Motor neuron (in vitro differentiated cells): ENCODE measurements at places on chromosomes 3 and 15.

DNA sequence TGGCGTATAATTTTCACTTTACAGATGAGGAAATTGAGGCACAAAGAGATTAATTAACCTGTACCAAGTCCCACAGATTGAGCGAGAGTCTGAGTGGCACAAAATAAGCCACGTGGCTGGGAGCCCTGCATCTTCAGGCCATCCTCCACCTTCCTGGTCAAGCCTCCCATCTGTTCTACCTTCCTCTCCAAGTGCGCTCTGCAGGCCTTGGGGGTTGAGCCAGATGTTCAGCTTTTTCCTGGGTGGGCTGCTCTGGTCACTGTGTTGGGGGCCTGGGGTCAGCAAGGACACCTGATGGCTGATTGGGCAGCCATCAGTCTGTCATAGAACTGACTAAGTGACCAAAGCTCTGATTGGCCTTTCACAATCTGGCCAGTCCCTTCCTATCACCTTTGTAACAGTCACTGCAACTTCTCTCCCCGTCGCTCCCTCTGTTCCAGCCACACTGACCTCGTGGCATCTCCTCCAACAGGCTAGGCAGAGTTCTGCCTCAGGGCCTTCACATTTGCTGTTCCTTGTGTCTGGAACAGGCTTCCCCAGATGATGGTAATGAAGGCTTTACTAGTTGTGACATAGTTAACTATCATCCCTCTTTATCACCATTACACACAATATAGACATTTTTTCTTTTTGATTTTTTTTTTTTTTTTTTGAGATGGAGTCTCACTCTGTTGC, 46.8 kb downstream of the SCN5A start:
- no peak for ATAC-seq

DNA sequence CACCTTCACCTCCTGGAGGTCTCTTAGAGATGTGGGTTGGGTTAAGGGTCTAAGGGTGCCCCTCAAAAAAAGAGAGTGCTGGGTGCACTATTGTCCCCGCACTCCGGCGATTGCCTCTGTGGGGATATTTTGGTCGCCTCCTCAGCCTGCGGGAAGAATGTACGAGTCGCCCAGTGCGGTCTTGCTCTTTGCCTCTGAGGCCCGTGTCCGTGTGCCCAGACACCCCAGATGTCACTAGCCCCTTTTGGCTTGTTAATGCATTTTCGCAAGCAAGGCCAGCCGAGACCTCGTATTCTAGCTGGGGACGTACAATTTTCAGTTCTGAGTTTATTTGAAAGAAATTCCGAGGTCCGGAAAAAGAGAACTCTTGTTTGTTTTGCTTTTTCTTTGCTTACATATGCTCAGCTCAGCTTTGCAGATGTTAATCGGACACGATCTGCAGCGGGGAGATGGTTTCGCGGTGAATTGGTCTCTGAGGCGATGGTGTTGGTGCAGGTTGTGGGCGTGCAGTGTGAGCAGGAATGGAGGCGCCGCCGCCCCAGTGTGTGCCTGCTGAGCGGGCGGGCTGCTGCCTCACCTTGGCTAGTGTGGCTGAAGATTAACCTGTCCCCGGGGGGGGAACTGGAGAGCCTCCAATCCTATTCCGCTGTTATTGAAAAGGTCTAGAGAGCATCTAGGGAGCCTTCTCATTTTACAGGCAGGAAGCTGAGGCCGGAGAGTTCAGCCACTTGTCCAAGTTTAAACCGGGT, 1.4 kb downstream of the ST6GAL1 start:
- peak; percentile 34 for ATAC-seq

DNA sequence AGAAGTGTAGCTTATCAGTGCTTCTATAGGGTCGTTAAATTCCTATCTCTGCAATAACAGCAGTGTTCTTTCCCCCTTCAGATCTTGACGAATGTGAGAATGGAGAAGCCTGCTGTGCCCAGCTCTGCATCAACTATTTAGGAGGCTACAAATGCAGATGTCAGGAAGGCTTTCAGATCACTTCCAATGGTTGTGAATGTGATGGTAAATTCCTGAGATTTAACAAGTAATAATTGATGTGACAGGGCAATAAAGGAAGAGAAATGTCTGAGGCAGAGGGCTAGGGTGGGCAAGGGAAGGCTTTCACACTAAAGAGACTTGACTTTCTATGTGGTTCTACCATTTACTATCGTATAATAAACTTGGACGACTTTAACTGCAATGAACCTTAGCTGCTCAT, 711.7 kb upstream of the GOLIM4 start:
- peak; percentile 66 for ATAC-seq

- ATAC-seq = no peak
Observed at GRCh38 chr3:31534065-31534425, 1.3 kb downstream of the STT3B start.

GRCh38 chr15:42286445-42287029, 13.3 kb upstream of the TMEM87A start:
- ATAC-seq = no peak

DNA sequence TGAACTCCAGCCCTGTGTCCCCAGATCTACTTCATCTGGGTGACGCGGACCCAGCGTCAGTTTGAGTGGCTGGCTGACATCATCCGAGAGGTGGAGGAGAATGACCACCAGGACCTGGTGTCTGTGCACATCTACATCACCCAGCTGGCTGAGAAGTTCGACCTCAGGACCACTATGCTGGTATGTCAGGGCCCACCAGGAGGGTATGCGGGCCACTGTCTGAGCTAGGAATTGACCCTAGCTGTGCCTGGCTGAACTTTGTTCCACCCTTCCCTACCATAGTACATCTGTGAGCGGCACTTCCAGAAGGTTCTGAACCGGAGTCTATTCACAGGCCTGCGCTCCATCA, 24.3 kb downstream of the SHF start:
- ATAC-seq = no peak

- ATAC-seq = no peak
Observed at GRCh38 chr3:194135516-194135805, 487 bp upstream of the HES1 start.

DNA sequence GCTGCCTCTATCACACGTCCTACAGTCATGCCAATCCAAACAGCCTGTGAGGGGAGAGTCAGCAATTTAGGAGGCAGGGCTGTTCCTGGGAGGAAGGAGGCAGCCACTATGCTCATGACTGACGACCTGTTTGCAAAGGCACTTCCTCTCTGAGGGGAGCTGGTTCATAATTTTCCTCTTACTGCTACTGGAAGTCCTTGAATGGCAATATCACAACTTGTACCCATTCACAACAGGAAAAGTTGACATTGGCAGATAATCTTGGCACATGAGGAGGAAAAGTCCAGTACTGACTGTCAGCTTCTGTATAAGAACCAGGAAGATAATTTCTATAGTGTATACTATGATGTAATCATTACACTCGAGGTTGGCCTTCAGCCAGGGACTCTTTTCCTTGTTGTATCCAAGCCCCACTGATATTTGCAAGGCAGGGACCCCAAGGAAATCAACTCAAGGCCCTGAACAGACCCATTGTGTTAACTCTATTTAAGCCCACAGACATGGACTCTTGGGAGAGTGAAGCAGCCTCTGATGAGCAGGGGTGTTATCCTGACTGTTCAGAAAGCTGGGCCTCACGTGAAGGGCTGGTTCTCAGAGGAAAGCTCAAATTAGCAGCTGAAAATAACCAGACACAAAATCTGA, 267.3 kb upstream of the ADAMTS9 start:
- peak; percentile 66 for ATAC-seq

- peak; percentile 53 for ATAC-seq
Observed at GRCh38 chr15:89112341-89112971, 24.2 kb downstream of the ABHD2 start.

GRCh38 chr3:111605018-111605417, 9.9 kb upstream of the ZBED2 start:
- no peak for ATAC-seq

- ATAC-seq = no peak
Observed at GRCh38 chr3:128145279-128145678, 8.0 kb upstream of the EEFSEC start.

DNA sequence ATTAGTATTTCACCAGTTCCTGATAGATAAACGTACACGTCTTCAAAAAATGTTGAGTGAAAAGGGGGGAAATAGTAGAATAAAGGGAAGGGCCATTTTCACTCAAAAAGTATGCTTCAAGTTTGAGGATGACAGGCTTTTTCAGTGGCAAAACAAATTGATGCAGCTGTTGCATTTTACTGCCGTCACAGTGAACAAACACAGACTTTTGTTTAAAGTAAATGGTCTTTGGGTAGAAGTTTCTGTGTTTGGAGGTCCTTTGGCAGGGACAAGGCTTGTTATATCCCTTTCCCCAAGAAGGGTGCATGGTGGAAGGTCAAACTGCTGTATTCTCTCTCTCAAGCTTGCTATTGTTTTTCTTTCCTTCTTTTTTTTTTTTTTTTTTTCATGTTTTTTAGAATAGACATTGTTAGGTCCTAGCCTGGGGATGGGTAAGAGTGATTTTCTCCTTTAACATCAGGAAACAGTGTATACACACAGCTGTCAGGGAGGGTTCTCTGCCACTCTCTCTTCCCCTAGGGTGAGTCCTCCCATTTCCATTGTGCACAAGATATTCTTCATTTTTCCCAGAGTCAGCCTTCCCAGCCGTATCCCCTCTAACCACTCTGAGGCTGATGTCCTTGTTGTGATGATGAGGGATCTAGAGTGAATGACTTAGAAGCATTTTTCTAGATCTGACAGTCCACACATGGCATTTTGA, 6.6 kb upstream of the SUCNR1 start:
- peak; percentile 42 for ATAC-seq

- no peak for ATAC-seq
Observed at GRCh38 chr15:77643764-77644163, 11.1 kb upstream of the LINGO1 start.

DNA sequence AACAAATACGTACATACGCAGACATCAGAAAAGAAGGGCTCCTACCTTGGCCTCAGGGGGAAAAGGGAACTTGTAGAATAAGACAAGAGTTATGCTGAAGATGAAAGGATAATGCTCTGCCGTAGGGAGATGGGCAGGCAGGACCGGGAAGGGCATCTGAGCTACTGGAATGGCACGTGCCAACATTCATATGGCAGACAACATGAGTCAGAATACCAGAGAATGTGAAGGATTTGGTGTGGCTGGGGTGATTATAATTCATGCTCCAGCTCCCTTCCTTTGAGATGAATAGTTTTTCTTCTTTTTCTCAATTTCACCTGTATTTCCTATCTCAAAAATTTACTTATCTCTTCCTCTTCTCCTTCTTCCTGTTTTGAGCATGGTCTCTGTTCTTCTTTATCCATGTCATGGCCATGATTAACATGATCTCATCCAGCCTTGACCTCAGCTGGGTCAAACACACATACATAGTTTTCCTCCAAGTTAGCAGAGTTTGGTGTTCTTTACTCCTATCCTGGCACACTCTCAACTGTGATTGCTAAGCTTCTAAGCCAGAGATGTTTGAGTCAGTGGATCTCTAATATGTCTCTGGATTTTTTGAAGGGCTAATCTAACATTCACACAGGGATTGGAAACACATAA, 507.0 kb downstream of the FOXP1 start:
- ATAC-seq = no peak

DNA sequence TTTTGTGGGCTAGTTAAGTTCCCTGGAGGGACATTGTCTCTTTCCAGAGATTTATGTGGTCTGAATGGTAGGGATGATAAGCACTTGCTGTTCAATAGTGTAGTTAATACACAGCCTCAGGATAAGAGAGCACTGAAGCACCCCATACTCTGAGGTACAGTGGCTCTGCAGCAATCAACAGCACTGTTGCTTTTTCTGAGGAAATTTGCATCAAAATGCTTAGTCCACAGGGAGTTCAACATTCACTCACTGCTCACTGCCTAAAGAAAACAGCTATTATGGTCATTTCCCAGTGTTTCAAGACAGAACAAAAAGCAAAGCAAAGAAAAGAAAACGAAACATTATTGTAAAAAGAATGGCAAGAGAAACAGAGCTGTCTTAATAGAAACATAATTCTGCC, 441.9 kb downstream of the PLOD2 start:
- ATAC-seq = no peak

GRCh38 chr3:182046166-182046764, 334.5 kb downstream of the SOX2 start:
- ATAC-seq = no peak

DNA sequence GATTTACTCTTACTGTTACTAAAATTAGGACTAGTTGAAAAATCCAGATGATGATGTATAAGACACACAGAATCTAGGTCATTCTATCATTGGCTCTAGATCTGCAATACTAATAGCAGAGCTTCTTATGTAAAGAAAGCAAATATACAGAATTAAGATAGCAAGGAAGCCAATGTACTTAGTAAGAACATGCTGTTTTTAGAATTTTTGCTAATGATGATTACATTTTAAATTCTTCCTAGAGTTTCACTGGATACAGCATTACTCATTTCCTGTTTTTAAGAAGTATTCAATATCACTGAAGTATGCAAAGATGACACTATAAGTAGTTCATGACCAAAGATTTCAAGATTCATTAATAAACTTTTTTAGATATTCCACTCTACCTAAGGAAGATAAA, 60.7 kb downstream of the CFAP20DC start:
- no peak for ATAC-seq

DNA sequence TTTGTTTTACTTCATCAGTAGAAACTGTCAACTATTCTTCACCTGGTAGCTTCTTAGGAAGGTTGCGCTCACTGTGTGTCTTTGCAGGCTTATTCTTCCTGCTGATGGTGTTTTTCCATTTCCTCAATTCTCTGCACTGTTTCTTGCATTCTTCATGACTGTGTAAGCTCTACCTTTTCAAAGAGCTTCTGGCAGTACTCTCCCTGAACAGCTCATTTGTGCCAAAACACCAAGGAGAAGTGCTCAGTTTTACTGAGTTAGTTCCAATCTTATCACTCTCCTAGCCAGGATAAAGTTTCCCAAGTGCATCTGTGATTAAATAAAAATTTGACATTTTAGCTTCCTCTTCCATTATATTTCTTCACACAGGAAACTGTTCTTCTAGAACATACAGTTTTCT, 339.8 kb downstream of the EPHA3 start:
- no peak for ATAC-seq

GRCh38 chr15:32852771-32853170, 135.0 kb downstream of the GREM1 start:
- ATAC-seq = no peak

DNA sequence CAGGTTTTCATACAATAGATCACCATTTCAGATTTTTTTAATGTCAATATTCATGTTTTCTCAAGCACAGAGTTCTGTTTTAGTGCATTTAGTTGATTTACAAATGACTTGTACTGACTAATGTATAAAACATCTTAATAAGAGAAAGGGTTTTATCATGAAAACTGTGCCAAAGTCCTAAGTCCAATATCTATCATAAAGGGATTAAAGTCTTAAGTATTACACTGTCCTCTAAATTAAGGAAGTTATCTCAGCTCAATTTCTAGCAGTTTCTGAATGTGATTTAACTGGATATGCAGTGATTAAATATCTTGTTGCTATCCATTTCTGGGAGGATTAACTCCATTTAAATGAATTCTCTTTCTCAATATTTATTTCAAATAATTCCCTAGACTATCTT, 381.1 kb upstream of the CNTN4 start:
- ATAC-seq = no peak

DNA sequence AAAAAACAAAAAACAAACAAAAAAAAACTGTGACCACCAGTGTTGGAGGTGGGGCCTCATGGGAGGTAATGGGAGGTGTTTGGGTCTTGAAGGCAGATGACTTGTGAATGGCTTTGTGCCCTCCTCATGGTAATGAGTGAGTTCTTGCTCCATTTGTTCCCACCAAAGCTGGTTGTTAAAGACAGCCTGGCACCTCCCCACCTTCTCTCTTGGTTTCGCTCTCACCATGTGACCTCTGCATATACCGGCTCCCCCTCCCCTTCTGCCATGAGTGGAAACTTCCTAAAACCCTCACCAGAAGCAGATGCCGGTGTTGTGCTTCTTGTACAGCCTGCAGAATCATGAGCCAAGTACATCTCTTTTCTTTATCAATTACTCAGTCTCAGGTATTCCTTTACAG, 61.5 kb upstream of the ATP11B start:
- ATAC-seq = no peak

- ATAC-seq = no peak
Observed at GRCh38 chr3:37477275-37477674, 302.9 kb upstream of the LRRFIP2 start.
